Hypothalamus (tissue), 51 donors: ENCODE measurements at places on chromosomes 6 and 20.
A peak's percentile ranks its signal among the peaks of the same experiment; 100 is the strongest.

DNA sequence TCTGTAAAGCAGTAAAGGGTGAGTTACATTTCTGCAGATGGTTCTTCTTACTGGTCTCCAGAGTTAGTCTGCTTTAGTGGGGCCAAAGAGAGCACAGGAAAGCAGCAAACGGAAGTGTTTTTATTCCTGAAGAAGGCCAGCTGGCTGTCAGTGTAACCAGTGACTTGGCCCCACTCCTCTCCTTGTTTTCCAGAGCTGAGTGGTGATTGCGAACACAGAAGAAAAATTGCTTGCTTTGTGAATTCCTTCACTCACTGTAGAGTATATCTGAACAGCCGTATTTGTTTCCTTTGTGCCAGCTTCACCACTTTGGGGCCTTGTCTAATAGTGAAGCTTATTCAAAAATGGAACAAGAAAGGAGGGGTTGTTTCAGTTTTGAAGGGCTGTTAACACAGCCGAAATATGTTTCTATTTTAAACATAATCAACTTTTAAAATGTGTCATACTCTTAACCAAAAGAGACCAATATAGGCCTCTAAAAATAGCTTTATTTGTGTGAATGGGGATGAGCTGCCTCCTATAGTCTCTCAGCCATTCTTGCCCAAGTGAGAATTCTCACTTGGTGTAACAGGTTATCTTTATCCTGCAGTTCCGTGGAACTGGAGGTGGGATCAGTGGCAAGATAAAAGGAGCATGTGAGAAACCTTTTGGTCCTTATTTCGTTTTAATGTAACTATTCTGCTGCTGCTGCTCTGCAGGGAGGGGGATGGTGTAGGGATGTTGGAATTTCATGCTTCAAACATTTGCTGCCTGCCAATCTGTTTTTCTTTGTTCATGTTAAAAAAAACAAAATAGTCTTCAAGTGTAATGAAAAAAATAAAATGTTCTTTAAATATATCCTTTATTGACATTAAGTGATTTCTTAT, 37.8 kb downstream of the ZC2HC1B start:
- no peak for DNase-seq

DNA sequence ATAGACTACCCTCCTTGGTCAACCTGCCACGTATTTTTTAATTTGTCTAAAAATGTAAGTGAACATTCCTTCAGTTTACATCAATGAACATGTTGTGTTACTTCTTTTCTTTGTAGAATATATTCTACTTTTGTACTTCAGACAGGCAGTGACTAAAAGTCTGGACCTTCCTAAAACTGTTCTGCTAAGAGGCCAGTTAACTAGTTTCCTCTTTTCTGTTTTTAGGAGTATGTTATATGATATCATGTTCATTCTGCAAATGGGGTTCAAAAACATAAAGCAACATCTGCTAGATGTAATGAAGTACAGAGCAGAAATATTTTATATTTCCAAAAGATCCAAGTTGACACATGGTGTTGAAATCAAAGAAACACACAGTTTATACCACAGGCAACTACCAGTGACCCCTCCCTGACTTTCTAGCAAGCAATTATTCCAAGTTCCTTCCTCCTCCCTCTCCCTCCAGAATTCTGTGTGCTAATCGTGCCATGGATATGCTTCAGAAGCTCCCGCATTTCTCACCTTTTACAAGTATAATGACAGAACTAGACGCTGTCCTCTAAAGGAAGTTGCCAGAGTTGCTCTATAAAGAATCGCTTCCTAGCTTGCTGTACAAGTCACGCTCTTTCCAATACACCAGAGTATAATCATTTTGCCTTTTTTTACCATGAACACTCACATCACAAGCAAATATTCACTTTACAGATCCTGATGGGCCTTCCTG, 64.7 kb downstream of the ARHGAP18 start:
- DNase-seq, result no peak

GRCh38 chr20:9588706-9589105, 74.3 kb downstream of the LAMP5 start:
- no peak for DNase-seq

DNA sequence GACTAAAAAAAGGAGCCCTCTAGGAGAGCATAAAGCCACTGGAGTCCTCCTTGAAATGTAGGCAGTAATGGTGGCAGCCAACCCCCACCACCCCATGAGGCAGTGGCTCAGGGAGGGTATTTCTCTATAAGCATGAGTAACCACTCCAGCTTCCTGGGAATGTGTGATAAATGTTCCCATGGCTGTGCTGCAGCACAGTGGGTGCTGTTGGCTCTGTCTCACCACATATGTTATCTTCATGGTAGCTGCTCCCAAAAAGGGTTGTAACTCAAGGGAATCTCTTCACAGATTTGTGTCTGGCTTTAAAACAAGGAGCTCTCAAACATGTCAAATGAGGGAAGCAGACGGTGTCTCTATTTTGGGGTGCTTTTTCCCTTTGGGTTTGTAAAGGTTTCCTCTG, 7.5 kb upstream of the PHACTR1 start:
- no peak for DNase-seq

GRCh38 chr6:42781546-42781795, 381 bp upstream of the BICRAL start:
- DNase-seq, result no peak

- DNase-seq, result no peak
Observed at GRCh38 chr6:3885262-3886036, 36.3 kb downstream of the FAM50B start.

GRCh38 chr20:24735263-24735662, 213.8 kb upstream of the CST7 start:
- no peak for DNase-seq

DNA sequence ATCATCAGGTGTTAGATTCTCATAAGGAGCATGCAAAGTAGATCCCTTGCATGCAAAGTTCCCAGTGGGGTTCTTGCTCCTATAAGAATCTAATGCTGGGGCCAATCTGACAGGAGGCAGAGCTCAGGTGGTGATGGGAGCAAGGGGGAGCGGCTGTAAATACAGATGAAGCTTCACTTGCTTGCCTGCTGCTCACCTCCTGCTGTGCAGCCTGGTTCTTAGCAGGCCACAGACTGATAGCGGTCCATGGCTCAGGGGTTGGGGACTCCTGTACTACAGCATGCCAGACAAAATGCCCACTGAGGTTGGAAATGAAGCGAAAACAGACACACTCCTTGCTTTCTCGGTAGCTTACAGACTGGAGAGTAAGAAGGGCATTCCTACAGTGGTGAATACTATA, 386.8 kb downstream of the PLCB1 start:
- DNase-seq, result no peak

- no peak for DNase-seq
Observed at GRCh38 chr6:2178125-2178524, 67.3 kb downstream of the GMDS start.

DNA sequence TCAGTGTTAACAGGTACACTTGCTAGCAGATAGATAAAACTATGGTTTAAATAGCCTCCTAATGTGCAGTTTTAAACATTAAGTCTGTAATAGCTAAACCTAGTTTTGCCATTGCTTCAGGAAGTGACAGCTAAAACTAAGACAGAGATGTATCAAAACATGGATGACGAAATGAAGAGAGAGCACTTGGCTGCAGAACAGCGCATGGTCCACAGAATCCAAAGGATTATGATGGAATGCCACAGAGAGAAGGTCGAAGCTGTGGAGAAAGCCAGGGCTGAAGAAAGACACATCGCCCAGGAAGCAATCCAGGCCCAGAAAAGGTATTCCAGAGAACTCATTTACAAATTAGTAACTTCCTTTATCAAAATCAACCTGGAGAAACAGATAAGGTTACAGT, 11.6 kb downstream of the C6orf163 start:
- no peak for DNase-seq

GRCh38 chr20:9130521-9130920, 61.6 kb downstream of the PLCB4 start:
- no peak for DNase-seq

- peak; percentile 53 for DNase-seq
Observed at GRCh38 chr6:142886431-142887170, 58.4 kb downstream of the HIVEP2 start.

- no peak for DNase-seq
Observed at GRCh38 chr6:4670290-4670689, 105.9 kb upstream of the CDYL start.

DNA sequence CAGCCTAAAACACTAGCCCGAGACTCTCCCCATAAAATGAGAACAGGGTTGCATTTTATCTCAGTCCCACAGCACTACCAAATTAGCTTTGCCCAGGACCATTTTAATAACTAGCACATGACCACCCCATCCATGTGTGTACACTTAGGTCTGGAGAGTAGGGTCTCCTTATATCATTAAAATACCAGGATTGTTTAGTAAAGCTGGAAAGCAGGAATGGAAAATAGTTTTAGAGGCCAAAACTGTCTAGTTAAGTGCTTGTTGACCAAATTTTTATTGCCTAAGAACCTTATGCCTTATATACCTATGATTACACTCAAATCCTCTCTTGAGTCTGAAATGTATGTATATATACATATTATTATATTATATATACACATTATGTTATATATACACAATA, 608.4 kb downstream of the HDGFL1 start:
- no peak for DNase-seq

DNA sequence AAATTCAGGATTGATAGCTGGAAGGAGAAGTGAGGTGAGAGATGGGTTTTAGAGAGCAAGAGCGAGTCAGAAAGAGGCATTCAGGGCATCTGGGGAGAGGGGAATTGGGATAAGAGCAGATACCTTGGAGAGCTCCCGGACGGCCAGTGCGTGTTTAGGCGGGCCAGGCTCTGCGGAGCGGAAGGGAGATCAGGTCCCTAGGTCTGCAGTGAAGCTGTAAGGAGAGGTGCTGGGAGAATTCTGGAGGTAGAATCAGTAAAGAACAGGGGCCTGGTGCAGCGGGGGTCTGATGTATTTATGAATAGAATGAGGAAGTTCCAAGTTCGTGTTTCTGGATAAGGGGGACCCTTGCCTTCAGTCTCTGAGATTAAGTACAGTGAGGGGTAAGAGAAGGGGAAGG, 47.4 kb upstream of the FAM83D start:
- no peak for DNase-seq

GRCh38 chr6:138455746-138456400, 43.4 kb downstream of the NHSL1 start:
- no peak for DNase-seq

DNA sequence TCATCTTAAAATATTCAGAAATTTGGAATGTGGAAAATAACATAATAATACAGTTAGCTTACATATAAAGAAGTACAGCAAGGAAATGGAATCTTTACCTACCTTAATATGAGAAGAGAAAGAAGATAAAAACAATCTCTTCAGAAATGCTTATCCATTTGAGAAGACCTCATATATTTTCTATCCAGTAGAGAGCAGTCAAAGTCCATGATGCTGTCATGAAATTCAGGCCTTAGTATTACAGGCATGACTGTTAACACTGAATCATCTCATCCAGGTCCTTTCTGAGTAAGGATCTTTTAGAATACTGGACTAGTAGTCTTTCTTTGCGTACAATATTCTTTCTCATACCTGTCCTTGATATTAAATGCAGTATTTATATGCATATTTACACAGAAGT, 713.4 kb downstream of the CD109 start:
- no peak for DNase-seq

- DNase-seq, result no peak
Observed at GRCh38 chr6:14016935-14017625, 92.3 kb downstream of the RNF182 start.

GRCh38 chr6:91659891-91660290, 1073.0 kb upstream of the MAP3K7 start:
- no peak for DNase-seq

DNA sequence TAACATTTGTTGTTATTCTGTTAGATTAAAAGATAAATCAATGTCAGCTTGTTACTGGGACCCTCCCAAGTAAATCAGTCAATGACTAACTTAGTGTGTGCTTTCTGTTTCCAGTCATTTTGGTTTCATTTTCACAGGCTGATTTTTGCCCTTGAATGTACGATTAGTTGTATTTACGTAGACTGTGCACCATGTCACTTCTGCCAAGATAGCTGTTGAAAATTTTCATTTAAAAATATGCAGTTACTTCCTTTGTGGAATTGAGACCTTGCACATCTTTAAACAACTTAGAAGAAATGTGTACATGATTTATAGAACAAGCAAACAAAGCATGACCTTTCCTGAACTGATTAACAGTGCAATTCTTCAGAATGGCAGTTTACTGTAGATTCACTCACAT, 944.8 kb upstream of the CITED2 start:
- DNase-seq, result no peak

DNA sequence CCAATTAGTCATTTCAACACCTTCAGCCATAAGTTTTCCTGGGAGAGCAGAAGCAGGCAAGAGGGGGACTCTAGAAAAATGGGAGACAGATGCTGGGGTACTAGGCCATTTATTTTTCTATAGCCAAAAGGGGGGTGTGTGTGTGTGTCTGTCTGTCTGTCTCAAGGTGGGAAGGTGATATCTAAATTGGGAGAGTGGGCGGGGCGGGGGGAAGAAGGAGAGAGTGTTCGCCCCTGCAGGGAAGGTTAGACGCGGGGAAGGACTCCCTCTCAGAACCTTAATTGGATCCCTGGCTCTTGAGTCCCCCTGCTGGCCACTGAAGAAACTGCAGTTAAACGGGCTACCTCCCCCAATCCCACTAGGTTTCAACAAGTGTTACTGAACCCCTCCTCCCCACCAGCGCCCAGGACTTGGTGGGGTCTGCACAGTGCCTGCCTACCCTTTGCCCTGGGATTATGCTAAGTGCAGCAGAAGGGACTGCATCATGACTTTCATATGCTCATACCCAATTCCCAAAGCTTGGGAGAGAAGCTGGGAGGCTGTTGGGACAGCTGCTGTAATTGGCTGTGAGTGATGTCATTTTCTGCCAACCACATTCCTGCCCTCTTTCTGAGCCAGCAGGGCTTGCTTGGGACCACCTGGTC, 45.8 kb downstream of the FOXP4 start:
- DNase-seq, result peak; percentile 60

DNA sequence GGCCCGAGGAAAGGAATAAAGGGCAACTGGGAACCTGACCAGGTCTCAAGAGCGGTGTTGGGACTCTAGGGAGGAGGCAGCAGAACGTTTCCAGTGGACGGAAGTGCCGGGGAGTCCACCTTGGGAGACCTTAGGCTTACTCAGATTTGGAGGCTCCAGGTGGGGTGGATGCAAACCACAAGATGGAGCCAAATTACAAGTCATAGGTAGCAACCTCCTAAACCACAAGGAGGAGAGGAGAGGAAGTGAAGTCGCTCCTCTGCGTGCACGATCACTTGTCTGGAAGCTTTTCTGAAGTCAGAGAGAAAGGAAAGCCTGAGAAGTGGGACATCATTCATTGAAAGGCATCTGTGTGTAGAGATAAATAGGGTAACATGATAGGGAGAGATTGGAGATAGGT, 9.3 kb downstream of the HLA-DOA start:
- no peak for DNase-seq

- DNase-seq, result no peak
Observed at GRCh38 chr20:755941-756340, 12.4 kb downstream of the SLC52A3 start.

GRCh38 chr6:130535242-130535641, 169.4 kb downstream of the TMEM200A start:
- DNase-seq, result no peak
